ENCODE measurements at places on chromosomes 1 and 21.

DNA sequence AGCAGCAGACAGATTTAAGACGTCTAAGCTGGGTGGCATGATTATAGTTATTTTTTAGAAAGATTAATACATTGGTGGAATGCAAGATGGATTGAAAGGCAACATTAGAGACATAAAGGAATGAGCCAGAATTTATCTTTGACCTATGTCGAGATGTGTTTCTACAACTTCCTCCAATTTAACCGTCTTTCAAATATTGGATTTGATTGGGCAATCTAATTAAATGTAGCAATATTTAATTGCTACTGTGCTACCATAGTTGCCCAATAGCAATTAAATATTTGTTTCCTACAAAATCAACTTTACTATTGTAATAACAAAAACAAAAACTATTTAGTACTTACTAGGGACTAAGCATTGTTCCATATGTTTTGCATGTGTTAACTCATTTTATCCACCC is 30.4 kb upstream of the CYP4A22 start:
- no peak for DNase-seq

DNA sequence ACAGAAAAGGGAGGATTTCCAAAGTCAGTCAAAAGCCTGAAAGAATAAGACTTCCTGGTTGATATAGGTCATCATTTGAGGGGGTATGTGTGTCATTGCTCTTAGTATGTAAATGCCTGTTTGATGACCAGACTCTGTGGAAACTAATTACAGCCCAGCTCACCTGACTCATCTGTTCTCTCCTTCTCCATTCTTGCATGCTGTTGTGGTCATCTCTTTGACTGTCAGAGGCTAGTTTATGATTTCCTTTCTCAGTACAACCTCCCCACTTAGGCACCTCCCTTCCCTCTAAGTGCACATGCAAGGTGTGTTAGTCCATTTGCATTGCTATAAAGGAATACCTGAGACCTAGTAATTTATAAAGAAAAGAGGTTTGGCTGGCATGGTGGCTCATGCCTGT is 2.4 kb upstream of the C1orf116 start:
- no peak for DNase-seq

DNA sequence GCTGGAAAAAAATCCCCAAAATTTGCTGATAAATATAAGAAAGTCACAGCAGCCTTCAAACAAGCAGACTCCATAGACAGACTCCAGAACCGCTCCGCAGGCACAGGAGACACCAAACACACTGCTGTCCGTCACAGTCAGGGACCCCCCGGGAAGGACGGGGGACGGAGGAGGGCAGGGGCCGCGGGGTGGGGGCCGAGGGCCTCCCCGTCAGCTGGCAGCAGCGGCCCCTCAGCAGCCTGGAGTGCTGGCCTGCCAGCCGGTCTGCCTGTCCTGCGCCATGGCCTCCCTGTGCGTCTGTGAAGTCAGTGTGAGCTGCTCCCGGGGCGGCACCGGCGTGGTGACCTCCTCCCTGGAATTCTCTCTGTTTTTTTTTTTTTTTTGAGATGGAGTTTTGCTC is 10.1 kb upstream of the C1orf159 start:
- DNase-seq = no peak

- no peak for DNase-seq
These were observed 708.4 kb downstream of the KCNT2 start for GRCh38 chr1:195899762-195900352.

GRCh38 chr1:212247988-212248387 is 37.2 kb upstream of the PPP2R5A start:
- DNase-seq = no peak

- DNase-seq = no peak
These were observed 20.5 kb upstream of the LPAR3 start for GRCh38 chr1:84913555-84913892.

DNA sequence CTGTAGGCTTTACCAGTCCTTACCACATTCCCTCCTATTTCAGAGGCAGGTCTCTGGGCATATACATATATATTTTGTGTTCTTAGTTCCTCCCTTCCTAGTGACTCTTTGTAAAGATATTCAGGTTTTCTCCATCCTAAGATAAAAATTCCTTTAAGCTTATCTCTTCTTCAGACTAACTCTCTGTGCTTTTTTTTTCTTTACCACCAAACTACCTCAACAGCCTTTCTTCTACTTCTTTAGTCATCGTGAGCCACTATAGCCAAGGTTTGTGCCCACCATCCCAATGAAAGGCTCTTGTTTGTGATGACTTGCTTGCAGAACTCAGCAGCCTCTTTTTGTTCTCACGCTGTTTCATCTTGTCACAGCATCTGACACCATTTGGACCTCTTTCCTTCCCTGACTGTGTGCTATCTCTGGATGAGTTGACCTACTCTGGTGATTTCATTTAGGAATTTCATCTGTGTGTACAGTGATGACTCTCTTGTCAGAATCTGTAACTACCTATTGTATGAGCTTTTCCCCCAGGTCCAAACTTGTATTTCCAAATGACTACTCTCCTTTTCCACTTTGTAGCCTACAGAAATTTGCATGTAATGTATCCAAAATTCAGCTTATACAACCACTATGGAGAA is 59.0 kb upstream of the MACF1 start:
- DNase-seq = no peak

GRCh38 chr1:46466477-46467182 is 23.0 kb upstream of the DMBX1 start:
- DNase-seq = no peak

DNA sequence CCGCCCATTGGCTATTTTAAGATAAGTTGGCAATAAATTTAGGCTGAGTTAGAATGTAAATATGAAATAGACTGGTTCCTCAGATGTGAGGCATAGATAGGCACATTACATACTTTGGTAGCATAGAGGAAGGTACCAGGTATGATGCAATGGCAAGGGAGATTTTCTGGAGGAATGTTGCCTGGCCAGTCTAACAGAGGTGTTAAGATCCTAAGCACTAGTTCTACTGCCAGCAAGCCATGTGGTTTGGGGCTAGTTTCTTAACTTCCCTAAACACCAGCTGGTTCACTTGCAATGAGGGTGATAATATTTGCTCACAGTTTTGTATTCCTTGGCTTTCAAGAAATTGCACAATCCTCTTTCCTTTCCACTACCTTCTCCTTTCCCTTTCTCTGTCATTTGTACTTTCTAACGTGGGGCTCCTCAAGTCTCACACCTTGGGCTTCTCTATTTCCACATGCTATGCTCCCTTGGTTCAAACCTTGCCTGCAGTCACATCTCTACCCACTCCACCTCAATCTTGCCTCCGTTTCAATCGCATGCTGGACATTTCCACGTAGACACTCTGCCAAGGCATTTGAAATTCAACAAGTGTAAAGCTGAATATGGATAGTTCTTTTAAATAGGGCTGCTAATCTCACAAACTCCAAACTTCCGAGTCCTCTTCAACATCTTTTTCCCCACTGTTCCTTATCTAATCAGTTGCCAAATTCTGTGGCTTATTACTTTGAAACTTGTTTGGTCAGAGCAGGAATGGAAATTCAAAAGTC is 4.7 kb upstream of the CD55 start:
- no peak for DNase-seq

DNA sequence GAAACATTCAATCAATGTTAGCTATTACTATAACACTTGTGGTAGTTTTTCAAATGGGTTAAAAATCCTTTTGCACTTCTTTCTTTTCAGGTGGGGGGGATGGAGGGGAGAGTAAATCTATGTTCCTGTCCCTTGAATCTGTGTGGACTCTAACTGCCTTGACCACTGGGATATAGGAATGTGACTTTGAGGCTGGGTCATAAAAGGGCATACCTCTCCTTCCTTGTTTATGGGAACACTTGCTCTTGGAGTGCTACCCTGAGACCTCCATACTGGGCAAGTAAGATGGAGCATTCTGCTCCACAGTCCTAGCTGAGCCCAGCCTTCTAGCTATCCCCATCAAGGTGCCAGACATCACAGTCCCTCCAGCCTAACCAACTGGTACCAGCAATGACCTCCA is 89.3 kb upstream of the SIM2 start:
- DNase-seq = no peak

- no peak for DNase-seq
These were observed 17.2 kb downstream of the NFYC start for GRCh38 chr1:40708750-40709099.

- DNase-seq = no peak
These were observed 378.4 kb downstream of the ADGRL2 start for GRCh38 chr1:82179131-82179530.

GRCh38 chr1:27862671-27863537 is 9.4 kb upstream of the THEMIS2 start:
- no peak for DNase-seq

DNA sequence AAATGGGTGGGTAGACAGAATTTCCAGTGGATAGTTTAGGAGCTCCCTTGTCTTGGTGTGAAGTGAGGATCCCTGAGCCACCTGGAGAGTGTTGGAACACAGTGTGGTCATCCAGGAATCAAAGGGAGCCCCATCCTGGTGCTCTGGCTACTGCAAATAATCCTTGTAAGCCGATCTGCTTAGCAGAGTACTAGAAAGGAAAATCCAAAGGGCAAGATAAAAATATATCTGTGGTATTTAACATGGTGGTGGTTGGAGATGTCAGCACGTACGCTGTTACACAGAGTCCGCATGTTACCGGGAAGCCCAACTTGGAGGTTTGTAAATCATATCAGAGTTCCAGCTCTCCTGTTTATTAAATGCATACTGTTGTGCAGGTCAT is 39.0 kb downstream of the VANGL1 start:
- DNase-seq = no peak

- DNase-seq = peak; percentile 84
These were observed 316.2 kb downstream of the MATN1 start for GRCh38 chr1:30406996-30407864.

DNA sequence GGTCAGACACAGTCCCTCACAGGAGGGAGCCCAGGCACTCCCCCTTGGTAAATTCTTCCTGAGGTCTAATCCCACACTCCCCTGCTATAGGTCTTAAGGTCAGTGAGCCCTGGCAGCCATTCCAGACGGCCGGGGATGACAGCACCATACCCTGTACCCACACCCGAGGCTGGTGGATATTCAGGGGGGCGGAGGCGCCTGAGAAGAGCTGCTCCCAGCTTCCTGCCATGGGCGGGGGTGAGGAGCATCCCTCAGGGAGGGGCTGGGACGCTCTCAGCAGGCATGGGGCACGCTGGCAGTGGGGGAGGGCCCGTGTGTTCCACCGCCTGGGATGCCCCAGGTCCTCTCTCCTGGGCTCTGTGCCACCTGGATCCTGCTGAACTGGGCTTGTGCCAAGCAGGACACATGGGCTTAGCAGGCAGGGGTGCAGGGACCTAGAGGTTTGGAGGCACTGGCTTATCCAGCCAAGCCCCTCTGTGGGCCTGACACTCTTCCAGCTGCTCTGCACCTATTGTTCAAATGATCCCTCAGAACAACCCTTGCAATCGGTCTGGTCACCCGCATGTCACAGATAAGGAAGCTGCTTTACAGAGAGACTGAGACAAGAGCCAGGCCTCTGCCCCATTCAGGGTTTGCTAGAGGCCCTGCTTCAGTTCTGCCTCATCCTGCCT is 5.7 kb upstream of the ADGRB2 start:
- DNase-seq = no peak

- DNase-seq = no peak
These were observed 14.3 kb downstream of the PSRC1 start for GRCh38 chr1:109268431-109269211.

GRCh38 chr21:46606427-46606813 is 1.5 kb upstream of the S100B start:
- DNase-seq = no peak

- no peak for DNase-seq
These were observed 125.7 kb upstream of the PBX1 start for GRCh38 chr1:164433141-164433817.

- DNase-seq = no peak
These were observed 16.1 kb downstream of the TNFRSF8 start for GRCh38 chr1:12078938-12079861.

GRCh38 chr1:19342062-19342750 is 30.1 kb downstream of the SLC66A1 start:
- no peak for DNase-seq

GRCh38 chr21:44920694-44921604 is at the start of gene ITGB2:
Gene ITGB2 (minus strand): TSS chr21:44920899. CDS start chr21:44910782, 10,117 bp downstream.
- no peak for DNase-seq

DNA sequence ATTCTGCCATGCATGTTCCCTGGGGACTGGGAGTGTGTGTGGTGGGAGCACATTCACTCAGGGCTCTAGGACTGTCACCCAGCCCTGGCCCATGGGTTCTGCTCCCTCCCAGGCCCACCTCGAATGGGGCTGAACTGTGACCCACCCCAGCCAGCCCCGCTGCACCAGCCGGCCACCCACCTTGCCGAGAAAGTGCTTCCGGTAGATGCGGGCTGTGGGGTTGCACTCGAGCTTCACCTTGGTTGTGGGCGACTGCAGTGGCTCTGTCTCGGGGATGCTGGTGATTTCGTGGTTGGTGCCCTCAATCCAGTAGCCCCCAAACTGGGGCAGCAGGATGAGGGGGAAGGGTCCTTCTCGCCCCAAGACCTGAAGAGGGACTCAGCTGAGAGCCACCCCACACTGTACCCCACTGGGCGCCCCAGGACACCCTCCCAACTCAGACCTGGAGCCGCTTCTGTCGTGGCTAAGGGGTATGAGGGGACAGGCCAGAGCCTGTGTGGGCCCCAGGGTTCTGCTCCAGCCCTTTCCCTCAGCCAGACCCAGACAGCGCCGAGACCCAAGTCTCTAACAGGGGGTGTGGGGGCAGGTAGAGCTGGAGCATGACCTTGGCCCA is 51.9 kb downstream of the RAP1GAP start:
- no peak for DNase-seq

GRCh38 chr1:201320168-201320788 is 37.0 kb downstream of the PKP1 start:
- DNase-seq = no peak

DNA sequence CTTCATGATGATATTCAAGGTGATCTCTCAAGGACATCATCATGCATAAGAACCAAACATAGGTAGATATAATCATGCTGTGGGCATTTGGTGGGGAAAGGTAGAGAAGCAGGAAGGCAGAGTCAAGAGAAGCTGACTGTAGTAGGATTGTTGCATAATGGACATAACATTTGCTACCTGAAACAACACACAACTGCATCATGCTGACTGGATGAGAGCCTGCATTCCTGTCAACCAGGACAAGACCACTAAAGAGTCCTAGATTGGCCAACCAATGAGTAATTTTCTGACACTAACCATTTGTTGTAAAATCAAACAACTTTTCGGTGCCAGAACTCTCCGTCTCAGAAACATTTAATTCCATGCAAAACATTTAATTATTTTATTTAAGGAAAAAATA is 377.2 kb downstream of the PLPP3 start:
- DNase-seq = no peak

DNA sequence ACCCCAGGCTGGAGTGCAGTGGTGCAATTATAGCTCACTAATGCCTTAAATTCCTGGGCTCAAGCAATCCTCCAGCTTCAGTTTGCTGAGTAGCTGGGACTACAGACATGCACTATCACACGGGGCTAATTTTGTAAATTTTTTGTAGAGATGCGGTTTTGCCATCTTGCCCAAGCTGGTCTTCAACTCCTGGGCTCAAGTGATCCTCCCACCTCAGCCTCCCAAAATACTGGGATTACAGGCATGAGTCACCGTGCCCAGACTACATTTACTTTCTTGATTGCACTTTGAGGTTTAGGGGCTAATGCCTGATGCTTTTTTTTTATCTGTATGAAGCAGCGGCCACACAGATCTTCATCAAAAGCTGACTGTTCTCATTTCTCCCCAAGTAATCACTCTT is 124.6 kb downstream of the KIF26B start:
- peak; percentile 31 for DNase-seq

Measured in esophagus muscularis mucosa (tissue), 4 donors.